ENCODE measurements at places on chromosomes 2 and 18.

DNA sequence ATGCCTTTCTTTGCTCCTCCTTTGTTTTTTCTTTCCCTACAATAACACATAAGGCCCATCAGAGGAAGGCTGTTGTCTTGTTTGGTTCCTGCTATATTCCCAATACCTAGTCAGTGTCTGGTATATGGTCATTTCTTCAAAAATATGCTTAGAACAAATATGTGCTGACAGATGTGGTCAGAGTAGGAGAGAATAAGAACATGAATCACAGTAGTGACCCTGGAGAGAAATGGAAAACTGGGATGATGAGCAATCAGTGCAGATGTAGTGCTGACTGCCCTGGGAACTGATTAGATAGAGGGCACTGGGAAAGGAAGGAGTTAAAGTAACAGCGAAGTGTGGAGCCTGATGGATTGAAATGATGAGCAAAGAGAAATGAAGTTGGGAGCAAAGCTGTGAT lies 189.4 kb upstream of the LHCGR start:
- DNase-seq = no peak

GRCh38 chr2:6493669-6494068 lies 372.0 kb downstream of the CMPK2 start:
- DNase-seq = no peak

DNA sequence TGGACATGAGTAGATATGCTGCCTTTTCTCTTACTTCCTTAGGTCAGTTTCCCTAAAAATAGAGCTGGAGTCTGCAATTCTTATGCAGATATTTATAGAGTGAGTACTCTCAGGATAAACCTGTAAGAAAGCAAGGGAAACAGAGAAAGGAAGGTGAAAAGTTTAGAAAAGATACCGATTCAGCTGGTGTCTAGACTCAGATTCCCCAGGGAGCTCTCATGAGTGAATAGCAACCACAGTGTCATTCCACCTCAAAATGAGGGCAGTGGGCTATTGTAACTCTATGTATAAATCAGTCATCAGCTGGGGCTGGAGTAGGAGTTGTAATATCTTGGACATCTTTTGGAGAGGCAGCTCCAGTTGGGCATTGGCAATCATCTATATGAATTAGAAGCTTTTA lies 1485.1 kb upstream of the TMEFF2 start:
- DNase-seq = no peak

- no peak for DNase-seq
These were observed 159.7 kb upstream of the LHCGR start for GRCh38 chr2:48915227-48915626.

- no peak for DNase-seq
These were observed 371.8 kb upstream of the SLC14A2 start for GRCh38 chr18:45243340-45244110.

DNA sequence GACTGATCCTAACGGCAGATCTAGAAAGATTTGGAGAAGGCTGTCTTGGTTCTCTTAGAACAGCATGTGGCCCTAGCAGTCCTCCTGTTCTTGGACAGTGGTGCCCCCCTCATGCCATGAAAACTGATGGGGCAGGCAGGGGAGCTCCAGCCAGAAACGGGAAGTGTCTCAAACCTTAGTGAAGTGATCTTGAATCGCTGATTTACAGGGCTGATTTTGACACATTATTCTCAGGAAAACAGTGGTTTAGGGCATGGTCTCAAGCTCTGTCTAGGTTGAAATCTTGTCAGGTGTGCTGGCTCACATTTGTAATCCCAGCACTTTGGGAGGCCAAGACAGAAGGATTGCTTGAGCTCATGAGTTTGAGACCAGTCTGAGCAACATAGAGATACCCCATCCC lies 37.8 kb downstream of the SRSF7 start:
- DNase-seq = no peak

- DNase-seq = peak; percentile 52
These were observed 24.1 kb downstream of the INPP4A start for GRCh38 chr2:98468621-98469236.

GRCh38 chr2:176833671-176834070 lies 378.9 kb upstream of the HNRNPA3 start:
- DNase-seq = no peak

DNA sequence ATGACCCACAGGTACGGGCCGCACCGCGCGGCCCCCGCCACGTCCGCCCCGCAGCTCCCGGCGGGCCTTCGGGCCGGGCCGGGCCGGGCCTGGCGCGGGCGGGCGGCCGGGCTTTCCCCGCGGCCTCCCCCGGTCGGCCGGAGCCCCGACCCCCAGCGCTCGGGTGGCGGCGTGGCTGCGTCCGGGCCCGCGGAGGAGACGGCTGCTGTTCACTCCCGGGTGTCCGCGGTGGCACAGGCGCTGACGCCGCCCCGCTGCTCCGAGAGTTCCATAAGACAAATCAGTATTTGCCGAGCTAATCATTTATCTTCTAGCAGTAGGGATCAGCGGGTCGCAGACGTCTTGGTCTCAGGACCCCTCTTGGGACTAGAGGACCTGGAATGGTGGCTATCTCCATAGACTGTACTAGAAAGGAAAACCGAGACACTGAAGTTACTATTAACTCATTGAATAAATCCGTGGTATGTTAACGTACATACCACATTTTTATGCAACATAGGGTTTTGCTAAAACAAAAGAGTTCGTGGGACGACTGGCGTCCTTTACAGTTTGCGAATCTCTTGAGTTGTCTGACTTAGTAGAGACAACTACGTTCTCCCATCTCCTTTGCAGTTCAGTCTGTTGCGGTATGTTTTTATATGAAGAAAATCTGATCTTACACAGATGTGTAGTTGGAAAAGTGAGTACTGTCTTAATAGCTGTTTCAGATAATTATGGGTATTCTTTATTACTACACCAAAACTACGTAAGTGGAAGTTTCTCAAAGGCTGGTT lies 500 bp downstream of the LIMS1 start:
- peak; percentile 75 for DNase-seq

- DNase-seq = no peak
These were observed 5.7 kb upstream of the GPR35 start for GRCh38 chr2:240619506-240620148.

DNA sequence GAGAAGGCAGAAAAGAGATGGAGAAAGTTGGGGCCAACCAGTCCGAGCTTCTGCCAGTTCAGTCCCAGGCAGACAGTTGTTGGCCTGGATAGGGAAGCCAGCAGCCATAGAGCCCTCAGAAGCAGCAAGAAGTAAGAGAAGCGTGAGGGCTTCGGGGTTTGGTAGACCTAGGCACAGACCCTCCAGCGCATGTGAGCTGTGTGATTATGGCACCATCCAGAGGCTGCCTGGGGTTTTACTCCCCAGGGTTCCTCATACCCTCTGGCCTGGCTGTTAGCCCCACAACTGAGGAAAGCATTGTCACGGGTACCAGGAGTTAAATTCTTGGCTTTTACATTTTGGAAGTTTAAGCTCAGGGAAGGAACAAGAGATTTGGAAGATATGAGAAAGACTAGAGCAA lies 93.7 kb upstream of the RAB6C start:
- no peak for DNase-seq

GRCh38 chr2:178542161-178542560 lies 61.9 kb downstream of the PLEKHA3 start:
- no peak for DNase-seq

DNA sequence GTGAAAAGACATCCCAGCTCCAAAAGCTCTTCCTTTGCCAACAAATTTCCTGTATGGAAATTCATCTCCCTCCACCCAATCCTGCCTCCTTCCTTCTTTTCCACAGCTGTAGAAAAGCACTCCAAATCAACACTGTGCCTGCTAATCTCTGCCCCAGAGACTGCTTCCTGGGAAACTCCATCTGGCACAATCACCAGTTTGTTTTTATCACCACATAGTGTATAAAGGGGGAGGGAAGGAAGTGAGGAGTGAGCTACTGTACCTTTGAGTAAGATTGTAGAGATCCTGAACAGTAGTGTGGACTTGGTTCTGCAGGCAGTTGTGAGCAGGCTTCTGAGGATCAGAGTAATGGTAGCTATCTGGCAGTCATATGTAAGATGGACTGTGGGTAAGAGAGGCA lies 14.7 kb upstream of the FAM237A start:
- no peak for DNase-seq

DNA sequence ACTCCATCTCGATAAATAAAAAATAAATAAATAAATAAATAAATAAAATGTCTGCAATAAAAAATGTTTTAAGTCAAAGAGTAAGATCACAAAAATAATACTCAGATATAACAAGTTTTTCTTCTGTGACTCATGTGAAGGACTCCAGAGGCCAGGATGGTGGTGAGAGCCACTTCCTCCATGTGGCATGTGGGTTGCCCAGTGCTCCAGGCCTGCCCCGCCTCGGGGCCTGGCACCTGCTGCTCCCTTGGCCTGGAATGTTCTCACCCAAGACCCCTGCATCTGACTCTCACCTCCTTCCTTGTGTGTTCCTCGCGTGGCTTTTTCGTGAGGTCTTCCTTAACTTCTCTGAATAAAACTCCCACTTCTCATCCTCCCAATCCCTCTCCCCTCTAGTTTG lies 77.4 kb upstream of the LDLRAD4 start:
- no peak for DNase-seq

GRCh38 chr2:236499691-236500578 lies 69.7 kb upstream of the ACKR3 start:
- no peak for DNase-seq

- no peak for DNase-seq
These were observed 108.5 kb upstream of the COL5A2 start for GRCh38 chr2:189287982-189288521.

GRCh38 chr2:196066291-196067087 lies 2.1 kb downstream of the DNAH7 start:
- DNase-seq = no peak

DNA sequence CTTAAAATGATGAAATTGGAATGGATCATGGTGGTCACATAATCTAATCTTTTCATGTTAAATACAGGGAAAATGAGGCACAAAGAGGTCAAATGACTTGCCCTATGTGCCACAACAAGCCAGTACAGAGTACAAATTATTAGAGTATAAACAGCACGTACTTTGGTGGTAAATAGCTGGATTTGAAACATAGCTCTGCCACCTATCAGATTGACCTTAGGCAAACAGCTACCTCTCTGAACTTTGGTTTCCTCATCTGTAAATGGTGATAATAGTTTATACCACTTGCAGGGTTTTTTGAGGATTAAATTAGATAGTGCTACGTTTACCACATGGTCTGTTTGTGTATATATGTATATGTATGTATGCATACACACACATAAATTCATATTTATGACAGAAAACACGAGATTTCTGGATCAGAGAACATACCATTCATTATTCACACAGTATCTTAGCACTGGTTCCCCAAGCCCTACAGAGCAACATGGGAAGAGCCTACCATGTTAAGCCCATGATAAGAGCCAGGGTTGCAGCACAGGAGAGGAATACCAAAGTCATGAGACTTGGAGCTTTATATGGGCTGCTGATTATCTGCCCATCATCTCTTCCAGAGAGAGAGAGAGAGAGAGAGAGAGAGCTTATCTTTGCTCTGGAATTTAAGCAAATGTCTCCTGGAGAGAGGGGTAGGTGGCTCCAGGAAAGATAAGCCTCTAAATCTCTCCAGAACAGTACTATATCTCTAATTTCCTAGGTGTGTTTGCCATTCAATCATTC lies 73.5 kb downstream of the MDH1 start:
- no peak for DNase-seq

GRCh38 chr2:109134741-109135358 lies 5.8 kb downstream of the SH3RF3 start:
- no peak for DNase-seq

DNA sequence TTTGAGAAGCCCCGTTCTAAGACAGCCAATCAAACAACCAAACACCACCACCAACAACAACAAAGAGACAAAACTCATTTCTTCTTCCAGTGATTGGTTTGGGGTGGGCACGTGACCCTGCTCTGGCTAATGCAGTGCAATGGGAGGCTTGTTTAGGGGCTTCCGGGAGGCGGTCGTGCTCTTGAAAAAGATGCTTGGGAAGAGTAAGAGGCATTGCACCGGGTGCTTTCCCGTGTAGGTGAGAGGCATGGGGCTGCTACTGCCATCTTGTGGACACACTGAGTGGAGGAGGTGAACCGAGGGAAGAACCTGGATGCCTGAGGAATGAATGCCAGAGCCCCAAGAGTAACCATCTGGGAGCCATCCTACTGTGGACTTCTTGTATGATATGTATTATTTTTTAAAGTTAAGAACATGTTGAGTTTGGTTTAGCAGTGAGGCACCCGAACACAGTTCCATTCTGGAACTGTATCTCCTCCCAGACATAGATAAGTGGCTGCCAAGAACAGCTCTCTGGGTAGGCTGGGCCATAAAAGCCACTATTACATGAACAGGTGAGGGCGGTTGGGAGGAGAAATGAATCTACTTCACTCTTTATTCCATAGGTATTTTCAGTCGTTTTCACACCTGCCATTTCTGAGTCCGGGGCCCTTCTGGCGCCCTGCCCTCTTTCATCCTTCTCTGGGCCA lies 19.1 kb upstream of the ARHGAP25 start:
- DNase-seq = peak; percentile 72

- DNase-seq = no peak
These were observed 36.2 kb downstream of the ACOXL start for GRCh38 chr2:110768591-110768990.

- DNase-seq = no peak
These were observed 317.6 kb downstream of the CTNNA2 start for GRCh38 chr2:79830501-79830900.

DNA sequence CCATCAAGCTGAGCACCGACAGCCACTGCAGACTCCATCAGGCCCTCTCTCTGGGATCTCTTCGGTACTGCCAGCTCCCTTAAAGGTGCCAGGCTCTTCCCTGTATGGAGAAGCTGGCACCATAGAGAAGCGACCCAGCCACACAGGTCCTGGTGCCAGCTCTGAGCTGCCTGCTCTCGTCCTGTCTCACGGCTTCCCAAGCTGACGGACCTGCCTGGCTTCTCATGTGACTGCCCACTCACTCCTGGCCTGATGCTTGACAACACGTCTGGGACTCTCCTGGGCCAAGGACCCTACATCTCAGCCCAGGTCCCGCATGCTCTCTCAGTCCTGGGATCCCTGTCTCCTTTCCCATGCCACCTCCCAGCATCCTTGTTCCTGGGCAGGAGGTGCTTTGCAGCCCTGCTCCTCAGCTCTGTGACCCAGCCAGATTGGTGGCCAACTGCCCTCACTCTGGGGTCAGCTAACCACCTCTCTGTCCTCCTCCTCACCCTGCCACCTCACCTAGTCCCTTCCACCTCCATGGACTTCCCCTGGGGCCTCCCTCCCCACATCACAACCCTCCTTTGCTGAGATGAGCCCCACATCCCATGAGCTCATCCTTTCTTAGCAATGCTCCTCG lies 12.5 kb upstream of the ATOH8 start:
- no peak for DNase-seq

GRCh38 chr2:20350041-20350712 lies 467 bp downstream of the PUM2 start:
- DNase-seq = peak; percentile 86

DNA sequence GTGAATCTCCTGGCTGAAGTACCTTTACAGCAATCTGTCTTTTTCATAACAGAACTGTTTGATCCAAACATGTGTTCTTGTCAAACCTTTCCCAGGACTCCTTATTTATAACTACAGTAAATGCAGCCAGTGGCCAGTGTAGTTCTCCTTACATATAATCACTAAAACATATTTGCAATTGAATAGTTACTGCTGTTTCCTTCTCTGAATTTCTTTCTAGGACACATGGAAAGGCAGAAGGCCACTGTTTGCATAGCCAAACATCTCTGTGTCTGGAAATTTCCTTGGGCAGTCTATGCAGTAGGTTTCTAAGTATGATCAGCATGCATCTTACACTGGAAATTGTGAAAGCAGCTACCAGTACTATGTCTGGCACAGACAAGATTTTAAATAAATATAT lies 57.4 kb upstream of the COL3A1 start:
- DNase-seq = no peak

- DNase-seq = no peak
These were observed 84.8 kb downstream of the RTN4 start for GRCh38 chr2:54965425-54965824.

- DNase-seq = peak; percentile 29
These were observed 66.6 kb upstream of the ODC1 start for GRCh38 chr2:10514743-10515142.

Measured in activated CD8-positive, alpha-beta memory T cell treated with anti-CD3 and anti-CD28 coated beads, Interleukin-2, amount 50 U/mL, for 48 hours (primary cell).